Left colon (tissue), 2 donors: ENCODE measurements at places on chromosomes 3 and 15. TPM values are rescaled to one million over a fixed set of nuclear protein-coding genes. Genes with fewer than 3 reads are reported as not detected.

The TMEM108 gene
- 0.40 TPM for total RNA-seq

The ZBTB20 gene
- total RNA-seq = 27.3 TPM

DNA sequence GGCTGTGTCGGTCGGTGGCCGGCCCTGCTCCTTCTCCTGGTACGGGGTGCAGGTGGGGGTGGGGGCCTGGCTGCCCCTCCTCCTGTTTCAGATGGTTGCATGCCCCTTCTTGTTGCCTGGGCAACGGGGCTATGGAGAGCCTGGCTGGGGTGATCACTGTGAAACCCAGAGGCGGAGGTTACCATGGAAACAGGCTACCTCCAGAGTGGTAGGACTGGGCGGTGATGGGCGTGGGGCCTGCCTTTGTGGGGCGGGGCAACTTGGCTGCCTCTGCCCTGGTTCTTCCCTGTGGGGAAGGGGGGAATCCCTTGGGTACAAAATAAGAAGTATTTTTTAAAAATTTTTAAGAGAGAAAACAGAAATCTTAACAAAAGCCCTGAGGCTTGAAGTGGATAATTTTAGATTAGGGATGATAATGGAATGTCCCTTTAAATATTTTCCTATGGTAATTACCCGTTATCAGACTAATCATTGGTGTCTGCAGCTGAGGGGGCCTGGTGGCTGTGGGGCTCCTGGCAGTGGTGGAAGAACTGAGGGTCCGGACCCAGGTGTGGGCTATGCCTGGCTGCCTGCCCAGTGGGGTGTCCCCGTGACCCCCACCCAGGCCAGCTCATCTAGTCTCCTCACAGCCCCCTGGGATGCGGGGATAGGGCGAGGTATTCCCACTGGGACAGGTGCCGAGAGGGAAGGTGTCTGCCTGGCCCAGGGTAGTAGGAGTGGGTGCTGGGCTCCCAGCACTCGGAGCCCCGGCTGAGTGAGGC lies 32.5 kb downstream of the PLXNA1 start:
- no peak for DNase-seq

GRCh38 chr3:198113206-198114053 lies 153.4 kb downstream of the LMLN start:
- DNase-seq = peak; percentile 13

DNA sequence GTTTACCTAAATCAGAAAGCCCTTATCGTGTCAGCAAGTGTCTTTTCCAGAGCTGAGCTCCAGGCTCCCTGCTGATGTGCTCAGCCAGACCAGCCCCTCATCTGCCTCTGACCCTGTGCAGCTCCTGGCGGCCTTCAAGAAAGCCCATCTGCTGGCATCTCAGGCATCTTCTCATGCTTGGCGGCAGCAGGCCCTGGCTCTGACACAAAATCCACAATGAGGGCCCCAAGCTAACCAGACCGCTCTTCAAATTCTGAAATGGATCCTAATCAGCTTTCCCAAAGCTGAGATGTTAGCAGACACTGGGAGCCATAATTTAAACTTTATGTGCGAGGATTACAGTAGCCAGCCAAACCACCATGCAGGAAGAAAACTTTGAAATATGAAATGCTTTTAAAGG lies 50.8 kb upstream of the CTDSPL start:
- no peak for DNase-seq
